ENCODE measurements at places on chromosomes 4 and X.

GRCh38 chr4:70895811-70896491 lies 6.2 kb upstream of the MOB1B start:
- DNase-seq: no peak

- no peak for DNase-seq
Measured at GRCh38 chrX:109553862-109554261, 17.2 kb downstream of the NXT2 start.

- no peak for DNase-seq
Measured at GRCh38 chr4:156298230-156298629, 344.6 kb upstream of the CTSO start.

DNA sequence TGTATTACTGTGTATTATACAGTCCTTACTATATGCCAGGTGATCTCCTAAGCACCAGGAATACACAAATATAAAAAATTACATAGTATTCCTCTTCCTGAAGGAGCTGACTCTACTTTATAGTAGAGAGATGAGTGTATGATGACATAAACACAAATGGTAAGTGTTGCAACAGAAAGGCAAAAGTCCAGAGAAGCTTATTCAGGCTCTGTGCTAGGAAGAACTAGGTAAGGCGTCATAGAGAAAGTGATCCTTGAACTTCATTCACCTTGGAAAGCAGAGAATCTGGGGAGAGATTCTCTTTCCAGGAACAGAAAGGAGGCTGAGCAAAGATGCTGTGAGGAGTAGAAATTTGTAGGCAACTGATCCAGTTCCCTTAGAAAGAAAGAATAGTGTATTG lies 115.0 kb upstream of the KCNIP4 start:
- no peak for DNase-seq

DNA sequence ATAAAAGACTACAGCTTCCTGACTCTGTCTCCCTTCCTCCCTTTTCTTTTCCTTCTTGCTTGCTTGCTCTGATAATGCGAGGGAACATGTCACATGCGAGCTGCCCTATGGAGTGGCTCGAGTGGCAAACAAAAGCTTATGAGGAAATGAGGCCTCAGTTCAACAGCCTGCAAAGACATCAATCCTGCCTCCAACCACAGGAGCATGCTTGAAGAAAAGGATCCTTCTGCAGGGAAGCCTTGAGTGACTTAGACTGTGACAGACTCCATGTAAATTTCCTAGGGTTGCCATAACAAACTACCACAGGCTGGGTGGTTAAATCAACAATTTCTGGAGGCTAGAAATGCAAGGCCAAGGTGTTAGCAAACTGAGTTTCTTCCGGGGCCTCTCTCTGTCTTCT lies 152.5 kb downstream of the NR3C2 start:
- DNase-seq: no peak

DNA sequence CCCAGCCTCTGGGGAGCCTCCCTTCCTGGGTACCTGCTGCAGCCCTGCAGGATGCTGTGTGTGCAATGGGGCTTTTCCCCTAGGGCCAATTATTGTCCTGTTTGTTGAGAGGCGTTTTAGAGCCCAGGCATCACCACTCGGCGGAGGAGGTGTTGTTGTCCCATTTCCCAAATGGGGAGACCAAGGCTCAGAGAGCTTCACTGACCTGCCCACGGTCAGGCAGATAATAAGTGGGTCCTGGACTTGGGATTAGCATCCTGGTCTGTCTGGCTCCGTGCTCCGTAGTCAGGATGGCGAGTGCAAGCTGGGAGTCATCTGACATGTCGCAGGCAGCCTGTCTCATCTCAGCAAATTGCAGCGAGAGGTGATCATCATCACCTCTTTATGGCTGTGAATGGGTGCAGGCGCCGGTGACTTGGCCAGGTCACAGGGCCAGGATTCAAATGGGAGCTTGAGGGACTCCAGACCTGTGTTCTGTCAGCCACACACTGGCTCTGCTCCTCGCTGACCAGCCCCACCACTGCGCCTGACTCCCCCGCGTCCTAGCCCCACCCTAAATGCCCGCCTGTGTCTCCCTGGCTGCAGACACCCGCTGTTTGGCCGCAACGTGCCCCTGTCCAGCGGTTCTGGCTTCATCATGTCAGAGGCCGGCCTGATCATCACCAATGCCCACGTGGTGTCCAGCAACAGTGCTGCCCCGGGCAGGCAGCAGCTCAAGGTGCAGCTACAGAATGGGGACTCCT lies 16.6 kb downstream of the HTRA3 start:
- DNase-seq: no peak

- no peak for DNase-seq
Measured at GRCh38 chrX:69508610-69509009, 4.5 kb downstream of the NALF2 start.

DNA sequence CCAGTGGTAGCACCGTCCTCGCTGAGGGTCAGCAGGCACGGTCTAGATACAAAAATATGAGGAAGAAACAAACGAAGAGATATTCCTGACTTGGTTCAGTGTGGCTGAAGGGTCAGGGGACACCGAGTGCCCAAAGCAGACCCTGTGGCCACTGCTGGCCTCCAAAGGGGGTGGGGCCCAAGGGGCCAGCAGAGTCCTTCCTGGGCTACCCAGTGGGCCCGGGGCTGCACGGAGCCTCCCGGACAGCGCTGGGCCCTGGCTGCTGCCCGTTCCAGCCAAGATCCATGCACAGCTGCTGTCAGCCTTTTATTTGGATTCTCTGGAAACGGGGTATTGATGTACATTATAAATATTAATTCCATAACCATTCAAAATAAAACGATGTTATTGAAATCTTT lies 20.4 kb downstream of the NELFA start:
- no peak for DNase-seq

DNA sequence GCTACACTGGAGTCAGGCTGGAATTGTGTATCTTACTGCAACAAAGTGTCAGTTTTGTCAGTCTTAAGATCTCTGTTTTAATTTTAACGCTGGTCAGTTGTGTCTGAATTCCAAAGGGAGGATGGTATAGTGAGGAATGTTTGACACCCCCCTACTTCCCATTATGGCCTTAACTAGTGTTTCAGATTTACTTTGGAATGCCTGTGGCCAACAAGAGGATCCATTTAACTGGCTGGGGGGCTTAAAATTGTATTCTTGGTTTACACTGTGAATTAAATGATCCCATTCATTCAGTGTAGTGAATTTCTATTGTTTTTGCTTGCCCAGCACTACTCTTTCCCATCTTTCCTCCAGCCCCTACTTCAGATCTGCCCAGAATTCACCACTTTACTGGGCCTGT lies 75.8 kb upstream of the IQCM start:
- no peak for DNase-seq

DNA sequence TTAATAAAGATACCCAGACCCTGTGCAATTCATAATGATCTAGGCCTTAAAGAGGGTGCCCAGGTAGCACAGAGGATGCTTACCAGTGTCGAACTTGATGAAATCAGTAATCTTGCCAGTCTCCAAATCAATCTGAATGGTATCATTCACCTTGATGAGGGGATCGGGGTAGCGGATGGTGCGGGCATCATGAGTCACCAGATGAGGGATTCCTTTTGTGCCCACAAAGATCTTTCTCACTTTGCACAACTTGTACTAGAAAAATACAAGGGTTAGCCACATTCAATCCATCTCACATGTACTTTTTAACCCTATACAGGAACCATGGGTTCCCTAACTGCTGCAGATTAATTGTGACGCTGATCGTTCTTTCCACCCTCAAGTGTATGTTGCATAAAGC lies 3.3 kb downstream of the RPS4X start:
- DNase-seq: no peak

- DNase-seq: no peak
Measured at GRCh38 chr4:125772680-125773079, 457.9 kb downstream of the FAT4 start.

GRCh38 chrX:42384956-42385355 lies 393.0 kb downstream of the PPP1R2C start:
- no peak for DNase-seq

- DNase-seq: no peak
Measured at GRCh38 chrX:45324941-45325340, 124.3 kb upstream of the DIPK2B start.

DNA sequence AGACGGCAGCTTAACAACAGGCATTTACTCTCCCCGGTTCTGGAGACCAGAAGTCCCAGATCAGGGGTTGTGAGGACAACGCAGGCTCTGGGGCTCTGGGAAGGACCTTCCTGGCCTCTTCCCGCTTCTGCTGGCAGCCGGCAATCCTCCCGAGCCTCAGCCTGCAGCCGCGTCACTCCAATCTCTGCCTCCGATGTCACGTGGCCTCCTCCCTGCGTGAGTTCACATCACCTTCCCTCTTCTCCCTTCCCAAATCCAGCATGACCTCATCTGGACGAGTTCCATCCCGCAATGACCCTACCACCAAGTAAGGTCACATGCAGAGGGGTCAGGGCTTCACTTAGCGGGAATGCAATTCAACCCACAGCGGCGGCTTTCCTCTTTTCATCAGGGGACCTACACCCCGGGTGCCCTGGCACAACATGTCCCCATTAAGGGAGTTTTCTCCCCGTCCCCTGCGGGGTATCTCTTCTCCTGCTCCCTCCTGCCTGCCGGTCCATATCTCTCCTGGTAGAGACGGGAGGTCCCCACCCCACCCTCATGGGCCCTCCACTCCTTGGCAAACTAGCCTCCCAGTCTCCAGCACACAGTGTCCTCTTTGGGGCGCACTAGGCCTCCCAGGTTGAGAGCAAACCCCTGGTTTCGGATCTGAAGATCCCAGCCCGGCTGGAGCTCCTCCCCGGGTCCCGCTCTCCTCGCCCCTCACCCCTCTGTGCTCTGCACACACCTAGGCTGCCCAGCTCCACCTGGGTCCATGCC lies 25.5 kb downstream of the ABLIM2 start:
- DNase-seq: no peak

GRCh38 chr4:2947926-2948325 lies 15.3 kb downstream of the NOP14 start:
- DNase-seq: no peak

Data from stimulated activated CD8-positive, alpha-beta memory T cell treated with anti-CD3 and anti-CD28 coated beads, Interleukin-7, amount 100 ng/mL, for 1 hour (primary cell).